HepG2 (cell line): ENCODE measurements at places on chromosomes 1 and 21. TPM values are rescaled to one million over a fixed set of nuclear protein-coding genes. Genes with fewer than 3 reads are reported as not detected.

The SPRR2B gene
- not detected in 2 replicates for total RNA-seq

The OR2T11 gene
- total RNA-seq = not detected in 2 replicates

DNA sequence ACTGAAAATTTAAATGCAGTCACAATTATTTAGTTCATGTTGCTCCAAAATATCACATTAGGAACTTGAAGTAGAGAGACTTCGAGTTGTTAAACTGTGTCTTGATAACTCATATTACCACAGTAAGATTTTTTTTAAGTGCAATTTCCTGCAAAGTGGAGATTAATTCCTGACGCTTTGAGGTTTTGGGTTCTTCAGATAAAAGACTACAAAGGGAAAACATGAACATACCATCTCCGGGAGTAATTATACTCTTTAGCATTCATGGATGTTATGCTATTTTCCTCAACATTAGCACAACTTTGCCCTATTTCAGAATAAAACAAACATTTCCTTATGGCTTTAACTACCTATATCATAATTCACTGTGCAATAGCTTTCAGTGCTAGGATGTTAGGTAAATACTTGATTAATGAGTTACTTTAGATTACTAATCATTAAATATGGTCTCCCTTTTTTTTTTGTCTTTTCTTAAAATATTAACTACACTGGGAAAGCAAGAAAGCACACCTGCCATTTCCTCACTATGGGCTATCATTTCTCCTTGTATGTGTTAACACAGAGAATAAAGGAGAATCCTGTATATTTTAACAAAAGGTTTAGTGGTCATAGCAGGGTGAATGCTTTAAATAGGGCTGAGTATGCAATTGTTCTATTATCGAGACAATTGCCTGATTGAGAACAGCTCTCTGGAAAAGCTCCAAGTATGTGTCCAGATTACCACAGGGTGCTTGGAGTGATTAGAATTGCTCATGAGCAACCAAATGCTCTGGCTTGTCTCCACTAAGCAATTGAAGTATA is 252.5 kb upstream of the C1orf105 start:
- DNase-seq = no peak

GRCh38 chr1:104874044-104874443 is 1124.3 kb downstream of the AMY1C start:
- no peak for DNase-seq

GRCh38 chr21:33976082-33977016 is 60.7 kb upstream of the ATP5PO start:
- peak; percentile 65 for DNase-seq

DNA sequence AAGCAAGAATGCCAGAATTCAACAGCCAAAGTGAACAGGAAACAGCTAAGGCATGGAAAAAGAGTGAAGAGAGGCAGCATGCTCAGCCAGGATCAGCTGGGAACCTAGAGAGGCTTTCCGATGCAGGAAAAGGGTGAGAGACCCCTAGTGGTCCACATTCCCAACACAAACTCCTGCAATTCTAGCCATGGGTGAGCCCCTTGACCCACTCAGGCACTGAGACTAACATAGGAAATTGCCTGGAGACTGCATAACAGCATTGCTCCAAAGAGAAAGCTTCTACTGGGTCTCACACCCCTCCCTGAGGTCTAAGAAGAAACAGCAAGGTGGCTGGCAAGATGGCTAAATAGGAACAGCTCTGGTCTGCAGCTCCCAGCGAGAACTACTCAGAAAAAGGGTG is 123.2 kb downstream of the LHX8 start:
- no peak for DNase-seq

DNA sequence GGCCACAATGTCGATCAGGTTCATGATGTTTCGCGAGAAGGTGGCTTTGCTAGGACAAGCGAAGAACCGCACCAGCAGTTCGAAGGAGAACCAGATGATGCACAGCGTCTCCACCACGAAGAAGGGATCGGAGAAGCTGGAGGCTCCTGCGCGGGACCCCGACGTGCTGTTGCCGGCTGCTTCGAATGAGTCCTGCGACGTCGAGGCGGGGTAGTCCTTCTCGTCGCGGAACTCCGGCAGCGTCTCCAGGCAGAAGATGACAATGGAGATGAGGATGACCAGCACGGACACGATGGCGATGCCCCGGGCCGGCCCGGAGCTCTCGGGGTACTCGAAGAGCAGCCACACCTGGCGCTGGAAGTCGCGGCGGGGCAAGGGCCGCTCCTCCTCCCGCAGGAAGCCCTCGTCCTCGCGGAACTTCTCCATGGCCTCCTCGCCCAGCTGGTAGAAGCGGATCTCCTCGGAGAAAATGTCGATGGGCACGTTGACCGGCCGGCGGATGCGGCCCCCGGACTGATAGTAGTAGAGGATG is 869 bp downstream of the KCNA3 start:
- DNase-seq = no peak

GRCh38 chr1:197200272-197200899 is 53.9 kb upstream of the ASPM start:
- DNase-seq = no peak

DNA sequence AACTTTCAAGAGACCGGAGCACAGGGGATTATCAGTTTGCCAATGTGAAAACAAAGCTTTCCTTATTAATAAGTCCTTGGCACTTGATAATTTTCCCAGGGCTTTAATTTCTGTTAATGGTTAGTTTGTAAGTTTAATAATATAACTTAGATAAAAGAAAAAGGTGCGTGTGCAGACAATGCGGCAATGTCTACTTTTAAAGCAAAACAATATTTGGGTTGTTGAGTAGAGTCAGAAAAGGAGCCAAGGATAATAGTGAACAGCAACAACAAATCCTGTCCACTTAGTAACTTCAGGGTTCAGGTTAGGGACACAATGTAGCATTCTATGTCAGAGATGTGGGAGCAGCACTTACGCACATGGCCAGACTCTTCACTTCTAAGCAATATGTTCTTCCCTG is 469.6 kb upstream of the NFIA start:
- DNase-seq = no peak

DNA sequence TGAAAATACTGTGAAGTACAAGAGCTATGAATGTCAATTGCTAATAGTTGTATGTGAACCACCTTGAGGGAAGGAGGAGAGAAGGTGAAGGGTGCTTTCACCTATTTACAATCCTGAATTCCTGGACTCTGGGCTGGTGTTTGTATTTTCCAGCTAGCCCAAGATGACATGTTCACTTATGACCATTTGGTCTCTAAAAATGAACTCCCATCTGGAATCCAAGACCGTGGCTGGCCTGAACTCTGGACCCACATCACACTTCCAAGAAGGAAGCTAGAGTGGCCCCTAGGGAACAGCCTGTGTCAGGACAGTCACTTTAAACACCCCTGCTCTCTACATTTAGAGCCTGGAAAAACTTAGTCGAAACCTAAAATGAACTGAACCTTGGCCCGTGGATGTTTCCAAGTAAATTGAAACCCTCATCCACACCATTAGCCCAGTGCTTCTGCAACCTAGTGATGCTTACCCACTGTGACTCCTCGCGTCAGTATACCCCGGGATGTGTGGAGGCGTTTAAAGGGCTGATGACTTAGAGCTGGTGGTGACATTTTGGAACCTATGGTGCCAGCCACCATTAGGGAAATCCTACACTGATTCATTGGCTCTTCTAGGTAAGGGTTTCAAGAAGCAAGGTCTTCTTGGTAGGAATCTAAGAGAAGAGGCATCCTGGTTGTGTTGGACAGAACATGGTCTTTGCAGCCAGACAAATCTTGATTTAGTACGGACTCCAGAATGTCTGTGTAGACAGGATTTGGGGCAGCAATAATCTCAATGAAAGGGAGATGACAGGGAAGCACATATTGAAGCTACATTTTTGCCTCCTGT is 171.5 kb upstream of the IRF2BP2 start:
- peak; percentile 57 for DNase-seq

DNA sequence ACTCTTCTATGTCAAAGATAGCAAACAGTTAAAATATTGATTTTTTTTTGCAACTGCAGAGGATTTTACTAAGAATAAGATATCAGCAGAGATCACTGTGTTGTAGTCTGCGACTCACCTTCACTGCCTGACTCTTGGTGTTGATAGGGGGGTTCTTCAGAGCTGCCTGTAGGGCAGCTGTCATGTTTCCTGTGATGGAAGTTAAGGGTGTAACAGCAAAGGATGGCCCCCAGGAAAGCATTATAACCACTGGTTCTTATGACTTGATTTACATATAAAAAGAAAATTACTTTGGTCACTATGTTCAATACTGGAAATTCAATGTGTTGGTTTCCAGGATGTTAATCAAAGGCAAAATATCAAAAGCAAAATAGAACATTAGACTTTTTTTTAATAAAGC is 2.6 kb downstream of the ARPC5 start:
- DNase-seq = no peak

DNA sequence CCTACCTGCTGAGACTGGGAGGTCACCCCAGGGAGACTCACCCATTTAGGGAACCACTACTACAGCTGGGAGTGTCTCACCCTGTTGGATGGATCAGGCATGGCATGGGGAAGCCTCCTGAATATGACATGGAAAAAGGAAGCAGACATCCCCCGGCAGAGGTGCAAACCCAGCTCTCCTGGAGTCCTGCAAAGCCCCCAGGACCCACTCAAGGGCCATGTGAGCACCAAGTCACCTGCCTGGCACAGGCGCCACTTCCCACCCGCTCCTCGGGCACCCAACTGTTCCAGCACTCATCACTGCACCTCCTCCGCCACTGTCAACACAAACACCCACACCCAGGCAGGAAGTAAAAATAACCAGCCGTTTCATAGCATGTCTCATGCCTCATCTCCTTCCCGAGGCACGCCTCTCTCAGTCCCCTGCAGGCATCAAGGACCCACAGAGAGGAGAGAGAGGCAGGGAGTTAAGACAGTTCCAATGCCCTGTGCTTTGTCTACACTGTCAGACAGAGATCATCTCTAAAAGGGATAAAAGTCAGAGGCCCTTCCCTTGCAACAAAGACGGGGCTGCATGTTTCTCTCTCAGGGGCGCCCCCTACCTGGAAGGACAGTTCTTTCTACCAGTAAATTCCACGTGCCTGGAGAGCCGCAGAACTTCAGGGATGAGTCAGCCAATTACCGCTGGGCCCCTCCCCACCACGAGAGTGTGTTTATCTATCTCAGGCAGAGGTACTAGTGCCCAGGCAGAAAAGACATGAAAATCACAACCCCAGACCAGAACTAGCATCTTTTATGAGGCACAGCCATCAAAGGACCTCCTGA is 150.1 kb upstream of the SOD1 start:
- DNase-seq = peak; percentile 18

GRCh38 chr1:115807723-115808122 is 33.2 kb downstream of the NHLH2 start:
- peak; percentile 64 for DNase-seq

DNA sequence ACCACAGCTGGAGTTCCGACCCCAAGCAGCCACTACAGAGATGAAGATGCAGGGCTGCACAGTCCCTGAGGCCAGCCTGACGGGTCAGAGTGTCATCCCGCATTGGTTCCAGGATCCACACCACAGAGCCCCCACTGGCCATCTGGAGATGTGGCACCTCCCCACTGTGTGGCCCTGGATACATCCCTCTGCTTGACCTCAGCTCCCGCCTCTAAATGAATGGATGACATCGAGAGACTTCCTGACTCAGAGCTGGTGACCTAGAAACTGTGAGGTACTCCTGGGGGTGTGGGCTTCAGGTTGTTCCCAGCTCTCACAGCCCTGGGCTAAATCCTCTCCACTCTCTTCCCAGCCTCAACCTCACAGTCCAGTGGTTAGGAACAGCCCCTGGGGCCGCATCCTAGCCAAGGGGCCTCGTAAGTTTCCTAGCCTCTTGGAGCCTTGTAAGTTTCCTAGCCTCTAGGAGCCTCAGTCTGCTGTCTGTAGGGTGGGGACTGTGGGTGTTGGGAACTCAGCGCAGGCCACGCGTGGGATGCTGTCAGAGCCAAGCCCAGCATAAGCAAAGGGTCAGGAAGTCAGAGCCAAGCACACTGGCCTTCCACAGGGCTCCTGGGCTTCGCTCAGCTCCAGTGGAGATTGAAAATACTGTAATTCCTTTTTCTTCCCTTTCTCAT is 87.5 kb upstream of the RUNX3 start:
- peak; percentile 36 for DNase-seq

DNA sequence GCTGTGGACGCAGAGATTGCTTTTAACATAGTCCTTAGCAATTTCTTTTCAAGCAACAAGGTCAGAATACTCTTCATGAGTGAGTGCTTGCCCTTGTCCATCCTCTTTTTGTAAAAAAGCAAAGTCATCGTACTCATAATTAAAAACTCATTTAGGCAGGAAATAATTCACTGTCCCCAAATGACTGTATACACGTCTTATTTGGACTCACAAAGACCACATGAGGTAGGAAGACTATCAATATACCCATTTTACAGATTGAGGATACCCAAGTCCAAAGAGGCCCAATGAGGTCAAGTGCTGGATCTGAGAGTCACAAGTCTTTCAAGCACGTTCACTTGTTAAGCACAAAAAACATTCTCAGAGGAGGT is 13.2 kb downstream of the ITPKB start:
- DNase-seq = no peak

GRCh38 chr1:91092503-91092902 is 70.7 kb upstream of the ZNF644 start:
- DNase-seq = peak; percentile 63

- DNase-seq = no peak
Observed at GRCh38 chr1:160322831-160323230, 20.2 kb downstream of the COPA start.

- DNase-seq = peak; percentile 62
Observed at GRCh38 chr1:89821322-89822108, 683 bp downstream of the LRRC8D start.

DNA sequence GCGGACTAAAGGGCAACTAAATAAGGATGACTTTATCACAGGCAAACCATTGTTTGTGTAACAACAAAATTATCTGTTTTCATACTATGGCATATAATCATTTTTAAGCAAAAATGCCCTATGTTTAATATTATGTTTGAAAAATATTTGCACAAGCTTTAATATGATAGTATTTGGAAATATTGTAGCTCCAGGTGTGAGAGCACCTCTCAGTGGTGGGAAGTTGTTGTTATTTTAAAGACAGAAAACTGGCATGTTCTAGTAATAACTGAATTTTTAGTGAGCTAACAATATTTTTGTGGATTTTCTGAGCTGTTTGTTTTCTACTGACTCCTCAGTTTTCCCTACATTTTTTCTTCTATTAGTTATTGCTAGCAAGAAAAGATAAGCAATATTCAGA is 578.8 kb downstream of the KCNT2 start:
- no peak for DNase-seq

DNA sequence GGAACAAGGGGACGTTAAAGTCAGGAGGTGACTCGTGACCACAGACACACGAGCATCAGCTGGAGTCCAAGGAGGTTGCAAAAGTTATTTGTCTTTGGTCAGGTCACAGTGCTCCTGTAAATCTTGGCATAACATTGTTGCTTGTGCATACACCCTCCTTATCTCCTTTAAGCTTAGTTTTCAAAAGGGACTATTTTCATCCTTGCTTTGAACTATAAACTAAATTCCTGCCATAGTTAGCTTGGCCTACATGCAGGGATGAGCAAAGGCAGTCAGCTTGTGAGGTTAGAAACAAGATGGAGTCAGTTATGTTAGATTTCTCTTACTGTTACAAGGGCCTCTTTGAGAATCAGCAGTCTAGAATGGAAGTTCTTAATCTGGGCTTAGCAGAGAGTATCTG is 28.0 kb upstream of the FASLG start:
- DNase-seq = peak; percentile 8

GRCh38 chr1:43867976-43868740 is 65.4 kb upstream of the ARTN start:
- no peak for DNase-seq
